IMR-90 (cell line): ENCODE measurements at places on chromosomes 2 and 18.

GRCh38 chr2:218386505-218387368, 4.7 kb downstream of the SLC11A1 start:
- DNase-seq, result no peak

DNA sequence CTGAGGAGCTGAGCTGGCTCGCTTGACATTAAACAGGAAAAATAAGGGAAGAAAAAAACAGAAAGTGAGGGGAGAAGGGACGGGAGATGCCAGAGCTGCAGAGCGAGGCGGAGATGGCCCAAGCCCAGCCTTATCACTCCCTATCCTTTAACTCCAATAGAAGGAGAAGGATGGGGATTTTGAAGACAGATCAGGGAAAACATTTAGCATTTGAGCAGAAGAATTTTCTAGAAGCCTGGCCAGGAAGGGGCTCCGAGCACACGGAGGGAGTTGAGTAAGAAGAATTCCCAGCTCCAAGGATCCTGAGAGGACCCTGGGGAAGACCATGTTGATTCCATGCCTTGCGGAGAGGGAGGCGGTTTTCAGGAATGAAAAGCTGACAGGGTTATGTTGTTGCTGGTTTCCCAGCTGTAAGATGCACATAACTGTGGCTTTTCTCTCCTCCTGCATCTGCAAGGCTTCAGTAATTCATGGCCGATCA, 35.6 kb downstream of the TWIST2 start:
- no peak for DNase-seq

DNA sequence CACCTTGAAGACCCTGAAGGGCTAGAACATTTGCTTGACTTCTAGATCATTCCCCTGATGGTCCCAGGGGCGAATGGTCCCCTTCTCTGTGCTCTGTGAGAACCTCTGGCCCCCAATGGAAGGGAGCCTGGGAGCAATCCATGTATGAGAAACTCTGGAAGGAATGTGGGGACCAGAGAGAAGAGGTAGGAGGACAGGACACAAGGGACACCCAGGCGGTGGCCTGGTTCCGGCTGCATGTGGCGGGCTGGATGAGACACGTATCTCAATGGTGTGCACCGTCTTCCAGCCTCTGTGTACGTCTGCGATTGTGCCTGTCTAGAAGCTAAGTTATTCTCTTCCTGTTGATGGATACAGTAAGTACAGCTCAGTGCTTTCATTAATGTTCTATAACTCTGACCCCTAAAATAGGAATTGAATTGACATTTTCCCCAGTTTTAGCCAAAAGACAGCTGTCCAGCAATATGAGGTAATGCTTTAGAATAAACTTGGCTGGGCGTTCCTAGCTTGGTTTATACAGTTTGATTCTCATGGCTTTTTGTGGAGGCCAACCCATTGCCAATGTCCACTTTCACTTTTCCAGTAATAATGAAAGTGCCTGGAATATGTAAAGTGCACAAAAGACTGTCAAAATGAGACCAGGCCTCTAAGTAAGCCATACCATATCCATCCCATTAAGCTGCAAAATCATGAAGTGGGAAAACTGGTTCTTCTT, 30.1 kb upstream of the COPS8 start:
- no peak for DNase-seq

DNA sequence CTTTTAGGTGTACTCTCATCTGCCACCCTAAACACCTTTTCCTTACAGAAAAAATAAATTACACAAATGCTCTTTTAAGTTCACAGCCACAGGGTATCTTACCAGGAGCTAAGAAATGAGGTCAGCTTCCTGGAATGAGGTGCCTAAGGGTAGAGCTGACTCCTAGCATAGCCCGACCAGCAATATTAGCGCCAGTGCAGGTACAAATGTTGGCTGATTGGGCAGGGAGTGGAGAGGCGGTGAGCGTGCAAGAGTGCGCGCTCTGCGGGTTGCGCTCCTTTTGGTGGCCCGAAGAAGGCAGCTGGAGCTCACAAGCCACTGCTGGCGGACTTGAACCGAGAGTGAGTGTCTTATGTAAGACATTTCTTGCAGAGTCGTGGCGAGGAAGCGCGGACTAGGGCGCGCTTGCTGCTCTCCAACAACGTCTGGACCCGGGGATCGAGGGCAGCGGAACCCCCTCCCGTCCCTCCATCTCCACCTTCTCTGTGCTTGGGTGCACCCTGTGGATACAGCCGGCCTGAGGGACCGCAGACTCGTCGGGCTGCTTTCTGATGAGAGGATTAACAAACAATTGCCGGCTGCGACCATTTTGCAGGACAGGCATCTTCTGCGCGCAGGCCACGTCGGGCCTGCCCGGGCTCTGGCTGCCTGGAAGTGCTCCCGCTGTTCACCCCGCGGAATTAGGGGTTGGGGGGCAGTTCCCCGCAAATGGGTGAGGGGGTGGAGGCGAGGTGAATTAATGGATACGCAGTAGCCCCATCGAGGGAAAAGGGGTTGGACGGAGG, 17.3 kb downstream of the BOLA3 start:
- DNase-seq, result no peak

- DNase-seq, result no peak
These were observed 144.2 kb upstream of the OTOS start for GRCh38 chr2:240284503-240285259.

DNA sequence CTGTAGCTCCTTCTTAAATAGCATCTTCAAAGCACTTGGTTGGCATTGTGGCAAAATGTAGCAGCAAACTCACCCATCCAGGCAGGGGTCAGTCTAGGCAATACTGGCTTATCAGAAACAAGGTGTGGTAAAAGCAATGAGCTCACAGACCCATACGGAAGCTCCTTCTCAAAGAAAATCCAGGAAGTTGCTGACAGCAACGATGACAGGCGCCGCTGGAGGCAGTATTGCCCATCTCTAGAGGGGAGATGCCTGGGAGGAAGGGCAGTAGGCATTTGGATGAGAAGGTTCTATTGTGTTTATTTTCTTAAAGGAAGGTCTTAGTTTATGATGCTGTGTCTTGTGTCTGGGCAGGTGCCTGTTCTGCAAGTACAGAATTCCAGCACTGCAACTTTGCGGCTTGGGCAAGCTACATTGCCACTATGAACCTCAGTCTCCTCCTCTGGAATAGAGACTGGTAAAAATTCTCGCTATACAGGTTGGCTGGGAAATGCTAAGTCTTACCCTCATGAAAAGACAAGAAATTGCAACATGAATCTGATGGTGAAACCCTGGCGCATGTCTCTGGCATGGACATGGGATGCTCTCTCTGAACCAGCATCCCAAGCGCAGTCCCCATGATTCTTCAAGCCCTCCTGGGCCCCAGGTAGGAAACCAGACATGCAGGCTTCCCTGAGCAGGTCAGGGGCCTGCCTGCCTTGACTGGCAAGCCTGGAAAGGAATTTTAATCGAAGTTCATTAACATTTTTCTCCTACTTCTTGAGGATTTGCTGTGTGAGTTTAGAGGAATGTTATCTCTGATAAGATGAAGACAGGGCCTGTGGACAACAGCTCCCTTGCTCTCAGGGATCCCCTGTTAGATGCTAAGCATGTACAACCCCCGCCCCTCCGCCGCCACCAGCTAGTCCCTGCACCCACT, 156.0 kb downstream of the TFCP2L1 start:
- no peak for DNase-seq

DNA sequence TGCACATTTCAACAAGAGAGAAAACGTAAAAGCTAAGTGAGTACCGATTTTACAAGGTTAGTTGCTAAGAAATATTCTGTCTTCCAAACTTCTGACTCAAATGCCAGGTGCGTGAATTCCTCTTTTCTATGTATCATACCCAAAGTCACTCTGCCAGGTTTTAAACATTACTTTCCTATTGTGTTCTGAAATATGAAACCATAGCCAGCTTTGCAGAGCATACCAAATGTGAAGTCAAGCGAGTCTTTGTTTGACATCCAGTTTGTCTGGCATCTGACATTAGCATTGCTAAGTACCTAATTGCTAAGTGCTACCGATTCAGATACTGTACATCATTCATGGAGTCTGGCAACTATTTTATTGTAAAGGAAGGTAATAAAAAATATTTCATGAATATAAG, 321.9 kb upstream of the GALNT5 start:
- DNase-seq, result no peak
